T1000 (cell line): ENCODE measurements at places on chromosomes 16 and 17.

DNA sequence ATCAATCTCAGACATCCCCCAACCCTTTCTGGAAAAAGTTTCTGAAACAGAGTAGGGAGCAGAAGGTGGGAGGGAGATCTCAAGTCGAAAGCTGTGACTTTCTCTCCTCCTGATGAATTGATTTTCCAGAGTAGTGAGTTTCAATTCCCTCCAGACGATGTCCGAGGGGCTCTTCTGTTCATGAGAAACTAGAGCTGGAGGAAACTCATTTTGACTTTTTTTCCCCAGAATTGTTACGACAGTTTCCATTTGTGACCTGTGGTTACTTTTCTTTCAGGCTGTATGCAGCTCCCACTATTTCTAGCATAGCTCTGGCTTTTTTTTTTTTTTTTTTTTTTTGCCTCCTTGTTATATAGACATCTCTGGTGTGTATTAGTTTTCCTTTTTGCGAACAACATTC lies 422.1 kb upstream of the SALL1 start:
- DNase-seq = no peak

DNA sequence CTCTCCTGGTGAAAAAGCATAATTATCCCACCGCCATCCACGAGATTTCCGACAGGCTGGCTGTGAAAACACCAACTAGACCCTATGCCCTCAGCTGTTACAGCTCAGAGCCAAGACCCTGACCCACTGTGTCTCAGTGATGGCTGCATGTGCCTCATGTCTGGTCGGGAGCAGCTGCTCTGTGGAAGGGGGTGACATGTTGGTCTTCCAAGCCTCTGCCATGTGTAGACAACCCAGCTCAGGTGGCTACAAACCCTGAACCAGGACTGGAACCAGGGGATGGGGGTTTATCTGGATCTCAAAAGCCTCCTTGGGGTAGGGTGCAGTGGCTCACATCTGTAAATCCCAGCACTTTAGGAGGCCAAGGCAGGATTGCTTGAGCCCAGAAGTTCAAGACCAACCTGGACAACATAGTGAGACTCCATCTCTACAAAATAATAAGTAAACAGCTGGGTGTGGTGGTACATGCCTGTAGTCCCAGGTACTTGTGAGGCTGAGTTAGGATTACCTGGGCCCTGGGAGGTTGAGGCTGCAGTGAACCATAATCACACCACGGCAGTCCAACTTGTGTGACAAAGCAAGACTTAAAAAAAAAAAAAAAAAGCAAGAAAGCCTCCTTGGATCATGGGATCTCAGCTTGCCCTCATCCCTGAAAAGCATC lies 220.3 kb downstream of the CPPED1 start:
- no peak for DNase-seq

DNA sequence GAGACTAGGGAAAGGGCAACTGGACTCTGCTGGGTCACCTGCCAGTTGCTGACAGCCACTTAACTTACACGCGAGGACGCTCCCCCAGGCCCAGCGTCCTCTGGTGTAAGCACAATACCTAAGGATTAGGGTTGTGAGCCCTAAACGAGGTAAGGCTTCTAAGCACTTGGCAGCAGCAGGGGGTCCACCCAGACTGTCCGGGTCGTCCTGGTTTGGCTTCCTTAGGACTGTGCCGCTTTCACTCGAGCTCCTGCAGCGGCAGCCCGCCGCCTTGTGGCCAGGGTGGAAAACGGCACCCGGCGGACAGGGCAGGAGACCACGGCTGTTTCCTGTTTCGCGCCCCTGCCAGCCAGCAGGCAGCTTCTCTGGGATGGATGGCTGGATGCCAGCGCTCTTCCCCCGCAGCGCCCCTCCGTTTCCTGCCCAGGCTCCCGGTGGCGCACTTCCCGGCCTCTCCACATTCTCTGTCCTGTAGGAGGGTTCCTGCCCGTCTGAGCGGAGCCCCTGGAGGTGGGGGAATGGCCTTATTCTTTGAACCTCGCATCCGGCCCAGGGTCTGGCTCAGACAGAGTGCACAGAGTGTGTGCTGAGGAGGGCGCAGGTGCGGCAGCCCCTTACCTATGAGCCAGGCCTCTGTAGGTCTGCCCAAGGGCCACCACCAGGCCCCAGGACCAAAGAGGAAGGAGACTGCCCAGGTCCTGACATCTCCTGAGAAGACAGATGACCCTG lies 47.0 kb upstream of the AMZ2 start:
- peak; percentile 77 for DNase-seq

GRCh38 chr16:66996324-66996982 lies 8.1 kb downstream of the CES4A start:
- no peak for DNase-seq

DNA sequence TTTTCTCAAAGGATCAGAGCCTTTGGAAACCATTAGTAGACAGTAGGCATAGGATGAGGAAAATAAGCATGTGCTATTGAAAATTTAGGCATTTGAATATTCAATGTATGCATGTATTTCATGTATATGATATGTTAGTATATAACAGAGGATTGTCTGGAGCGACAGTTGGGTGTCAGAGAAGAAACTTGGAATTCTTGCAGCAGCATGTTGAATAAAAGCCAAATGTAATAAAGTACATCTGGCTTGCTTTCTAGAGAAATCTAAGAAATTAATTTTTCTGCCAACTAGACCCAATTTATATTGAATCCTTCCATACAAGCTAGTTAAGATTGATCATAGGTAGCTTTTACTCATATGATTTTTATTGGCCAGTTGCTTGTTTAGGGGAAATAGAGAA lies 578.8 kb downstream of the CDH11 start:
- no peak for DNase-seq

DNA sequence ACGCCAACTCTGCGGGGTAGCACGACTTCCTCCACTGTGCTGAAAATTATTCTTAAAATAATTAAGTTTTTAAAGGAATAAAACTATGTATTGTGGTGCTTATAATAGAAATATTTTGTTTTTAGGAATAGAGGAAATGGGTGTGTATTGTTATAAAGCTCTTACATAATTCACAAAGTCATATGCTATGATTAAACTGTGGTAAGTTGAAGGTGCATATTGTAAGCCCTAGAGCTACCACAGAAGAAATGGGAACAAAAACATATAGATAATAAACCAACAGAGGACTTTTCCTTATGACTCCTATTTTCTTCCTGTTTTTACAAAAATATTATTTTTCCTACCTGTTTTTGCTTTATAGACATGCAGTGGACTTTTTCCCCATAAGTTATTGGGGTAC lies 4.3 kb upstream of the SLFN11 start:
- no peak for DNase-seq

GRCh38 chr16:85421338-85422195 lies 191.6 kb upstream of the GSE1 start:
- no peak for DNase-seq

DNA sequence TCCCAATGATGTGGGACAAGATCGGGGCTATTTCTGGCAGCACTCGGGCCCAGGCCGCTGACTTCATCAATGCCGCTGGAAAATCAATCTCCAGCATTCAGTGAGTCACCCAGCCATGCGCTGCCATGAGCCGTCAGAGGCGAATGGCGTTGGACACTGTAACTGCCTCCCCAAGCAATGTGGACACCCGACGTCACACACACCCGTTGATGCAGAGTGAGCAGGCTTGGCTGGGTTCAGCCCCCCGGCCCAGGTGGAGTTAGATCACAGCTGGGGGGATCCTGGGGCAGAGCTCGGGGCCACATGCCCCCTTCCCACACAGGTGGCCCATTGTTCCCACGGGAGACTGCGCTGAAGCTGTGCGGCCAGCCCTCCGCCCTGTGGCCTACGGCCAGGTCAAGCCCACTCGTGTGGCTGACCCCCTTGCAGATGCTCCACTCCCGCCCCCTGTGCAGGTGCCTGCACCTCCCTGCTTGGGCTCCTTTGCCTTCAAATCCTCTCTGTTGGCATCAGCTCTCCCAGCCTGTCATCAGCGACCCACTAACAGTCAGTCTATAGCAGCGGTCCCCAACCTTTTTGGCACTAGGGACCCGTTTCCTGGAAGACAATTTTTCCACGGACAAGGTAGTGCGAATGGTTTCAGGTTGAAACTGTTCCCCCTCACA lies 89.9 kb downstream of the TBC1D16 start:
- no peak for DNase-seq

DNA sequence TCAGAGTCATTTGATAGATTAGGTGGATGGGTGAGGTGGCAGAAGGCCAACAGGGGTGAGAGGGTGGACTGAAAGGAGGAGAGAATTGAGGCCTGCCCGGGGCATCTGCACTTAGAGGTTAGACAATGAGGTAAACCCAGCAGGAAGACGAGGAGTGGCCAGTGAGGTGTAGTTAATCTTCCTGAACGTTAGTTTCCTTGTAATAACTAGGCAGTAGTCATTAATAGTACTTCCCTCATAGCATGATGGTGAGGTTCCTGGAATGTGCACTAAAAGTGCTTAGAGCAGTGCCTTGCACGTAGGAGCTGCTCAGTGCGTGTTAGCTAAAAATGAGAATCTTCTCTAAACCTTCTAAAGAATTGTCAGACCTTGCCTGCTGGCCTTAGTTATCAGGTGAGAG lies 13.5 kb upstream of the KSR1 start:
- DNase-seq = no peak

- DNase-seq = no peak
Measured at GRCh38 chr16:54446639-54447038, 160.1 kb upstream of the IRX3 start.

DNA sequence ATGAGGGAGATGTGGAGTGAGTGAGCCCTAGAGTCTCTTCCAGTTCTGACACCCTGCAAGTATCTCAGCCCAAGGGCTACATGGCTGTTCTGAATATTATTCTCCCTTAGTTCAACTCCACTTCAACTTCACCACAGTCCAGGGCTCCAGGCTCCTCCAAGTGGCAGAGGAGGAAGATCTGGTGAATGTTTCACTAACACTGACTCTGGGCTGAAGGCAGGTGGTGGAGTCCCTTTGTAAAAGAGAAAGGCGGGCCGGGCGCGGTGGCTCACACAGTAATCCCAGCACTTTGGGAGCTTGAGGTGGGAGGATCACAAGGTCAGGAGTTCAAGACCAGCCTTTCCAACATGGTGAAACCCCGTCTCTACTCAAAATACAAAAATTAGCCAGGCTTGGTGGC lies 13.6 kb downstream of the CCDC92B start:
- no peak for DNase-seq

GRCh38 chr16:86277221-86277620 lies 233.1 kb upstream of the FOXF1 start:
- DNase-seq = no peak

GRCh38 chr17:81794509-81794908 lies 9.4 kb upstream of the GCGR start:
- DNase-seq = no peak

- DNase-seq = no peak
Measured at GRCh38 chr17:30517786-30518185, 40.6 kb downstream of the GOSR1 start.

DNA sequence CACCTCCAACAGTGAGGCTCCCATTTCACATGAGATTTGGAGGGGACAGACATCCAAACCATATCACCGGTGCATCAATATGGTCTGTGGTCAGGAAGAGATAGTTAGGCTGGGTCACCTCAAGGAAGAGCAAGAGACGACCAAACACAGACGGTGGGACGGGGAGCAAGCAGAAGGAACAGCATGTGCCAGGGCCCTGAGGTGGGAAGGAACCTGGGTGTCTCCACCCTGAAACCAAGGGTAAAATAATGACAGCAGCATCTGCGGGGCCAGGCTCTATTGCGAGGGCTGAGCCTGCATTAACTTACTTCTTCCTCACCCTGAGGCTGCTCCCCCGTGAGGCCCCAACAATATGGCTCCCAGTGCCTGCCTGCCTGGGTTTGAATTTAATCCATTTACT lies 8.9 kb upstream of the PRSS21 start:
- DNase-seq = no peak

DNA sequence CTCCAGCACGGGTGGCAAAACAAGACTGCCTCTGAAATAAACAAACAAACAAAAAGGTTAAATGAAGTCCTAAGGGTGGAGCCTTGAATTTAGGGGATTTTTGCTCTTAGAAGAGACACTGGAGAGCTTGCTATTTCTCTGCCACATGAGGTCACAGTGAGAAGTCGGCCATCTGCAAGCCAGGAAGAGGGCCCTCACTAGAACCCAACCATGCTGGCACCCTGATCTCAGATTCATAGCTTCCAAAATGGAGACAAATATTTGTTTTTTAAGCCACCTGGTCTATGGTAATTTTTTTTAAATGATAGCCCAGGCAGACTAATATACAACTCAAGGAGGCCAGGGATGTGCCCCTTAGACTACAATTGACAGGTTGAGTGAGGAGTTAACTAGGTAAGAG lies 255.5 kb downstream of the XYLT1 start:
- DNase-seq = no peak

- DNase-seq = no peak
Measured at GRCh38 chr17:81888105-81888987, 3.0 kb downstream of the ALYREF start.

DNA sequence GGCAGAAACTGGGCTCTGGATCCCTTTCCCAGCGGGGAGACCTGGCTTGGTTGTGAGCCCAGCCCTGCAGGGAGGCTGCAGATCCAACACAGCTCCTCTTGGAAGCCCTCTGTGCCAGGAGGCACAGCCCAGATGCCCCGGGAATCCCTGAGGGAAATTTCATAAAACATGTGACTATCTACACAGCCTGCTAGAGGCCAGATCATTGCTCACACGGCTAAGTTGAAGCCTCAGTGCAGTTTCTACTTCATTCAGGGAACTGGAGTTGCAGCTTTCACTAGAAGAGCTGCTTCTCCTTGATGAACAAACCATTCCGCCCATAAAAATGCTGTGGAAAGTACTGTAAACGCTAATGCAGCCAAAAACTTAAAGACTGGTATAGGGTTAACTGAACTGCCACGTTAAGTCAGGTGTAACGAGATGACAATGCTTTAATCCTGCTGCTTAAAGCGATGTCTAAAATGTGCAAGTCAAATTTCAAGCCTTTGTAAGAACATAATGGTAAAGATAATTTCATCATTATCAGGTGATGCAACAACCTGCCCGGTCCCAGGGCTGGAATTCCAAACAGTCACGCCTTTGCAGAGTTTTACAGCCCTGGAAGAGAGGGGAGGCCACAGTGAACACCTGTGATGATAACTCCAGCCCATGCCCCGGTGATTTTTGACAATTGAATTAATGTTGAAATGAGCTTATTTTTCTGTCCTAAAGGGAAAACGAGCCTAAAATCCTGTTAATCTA lies 172.5 kb downstream of the ZFHX3 start:
- DNase-seq = no peak

DNA sequence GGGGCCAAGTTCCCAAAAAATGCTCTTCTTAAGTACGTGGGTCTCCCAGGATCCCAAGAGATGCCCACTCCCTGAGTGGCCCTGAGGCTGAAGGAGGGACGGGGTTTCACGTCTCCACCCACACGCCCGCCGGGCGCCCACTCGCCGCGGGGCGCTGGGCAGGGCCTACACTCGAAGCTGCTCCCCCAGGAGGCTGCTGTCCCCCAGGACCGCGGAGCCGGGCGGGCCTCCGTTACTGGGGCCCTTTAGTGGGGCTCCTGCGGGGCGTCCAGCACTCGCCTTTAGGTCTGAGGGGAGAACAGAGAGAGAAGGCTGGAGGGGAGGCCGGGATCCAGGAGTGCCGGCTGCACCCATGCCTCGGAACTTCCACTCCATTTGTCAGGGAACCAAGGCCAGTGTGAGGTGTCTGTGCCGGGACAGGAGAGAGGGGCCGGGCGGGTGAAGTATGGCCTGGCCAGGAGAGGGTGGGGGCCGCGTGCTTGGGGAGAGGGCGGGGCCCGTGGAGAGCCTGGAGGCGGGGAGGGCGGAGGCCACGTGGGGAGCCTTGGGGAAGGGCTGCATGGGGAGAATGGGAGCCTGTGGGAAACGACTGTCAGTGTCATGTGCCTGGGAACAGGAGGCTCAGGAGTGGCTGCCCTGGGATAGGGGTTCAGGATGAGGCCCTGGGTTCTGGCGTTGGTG lies 18.8 kb downstream of the NUBP1 start:
- DNase-seq = no peak
